ENCODE measurements at places on chromosomes 6 and 20.

- DNase-seq = no peak
These were observed 11.0 kb downstream of the RIPOR3 start for GRCh38 chr20:50680105-50680960.

DNA sequence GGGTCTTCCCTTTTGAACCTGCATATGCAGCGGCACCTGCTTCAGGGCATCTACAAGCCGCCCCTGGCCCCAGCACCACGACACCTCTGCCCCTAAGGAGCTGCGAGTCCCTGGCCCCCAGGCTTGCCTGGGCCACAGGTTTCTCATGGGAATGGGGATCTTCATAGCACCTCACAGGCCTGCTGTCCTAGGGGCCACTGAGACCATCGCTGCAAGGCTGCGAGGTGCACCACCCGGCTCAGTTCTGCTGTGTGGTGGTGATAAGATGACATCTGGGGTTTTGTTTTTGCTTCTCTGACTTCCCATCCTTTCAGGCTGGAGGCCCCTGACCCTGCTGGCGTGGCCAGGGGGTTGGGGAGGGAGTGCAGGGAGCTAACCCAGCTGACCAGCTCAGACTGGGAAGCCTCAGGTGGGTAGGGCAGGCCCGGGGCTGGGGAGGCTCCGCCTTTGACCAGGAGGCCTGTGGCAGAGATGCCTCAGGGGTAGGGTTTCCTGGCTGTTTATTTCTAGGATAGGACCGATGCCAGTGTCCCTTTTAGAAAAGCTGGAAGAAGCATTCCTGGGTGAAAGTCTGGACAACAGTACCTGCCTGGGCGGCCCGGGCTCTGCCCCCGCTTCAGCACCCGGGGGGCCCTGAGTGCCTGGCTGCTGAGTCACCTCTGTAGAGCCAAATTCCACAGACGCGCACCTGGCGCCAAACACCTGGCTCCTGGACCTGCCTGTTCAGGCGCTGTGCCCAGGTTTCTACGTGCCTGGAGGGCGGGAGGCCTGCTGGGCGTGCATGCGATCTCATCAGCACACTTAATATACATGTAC is 264.7 kb downstream of the DLL1 start:
- DNase-seq = no peak

- no peak for DNase-seq
These were observed 65.2 kb downstream of the RIOK1 start for GRCh38 chr6:7454696-7455358.

- no peak for DNase-seq
These were observed 19.8 kb downstream of the LAMA4 start for GRCh38 chr6:112234601-112235000.

DNA sequence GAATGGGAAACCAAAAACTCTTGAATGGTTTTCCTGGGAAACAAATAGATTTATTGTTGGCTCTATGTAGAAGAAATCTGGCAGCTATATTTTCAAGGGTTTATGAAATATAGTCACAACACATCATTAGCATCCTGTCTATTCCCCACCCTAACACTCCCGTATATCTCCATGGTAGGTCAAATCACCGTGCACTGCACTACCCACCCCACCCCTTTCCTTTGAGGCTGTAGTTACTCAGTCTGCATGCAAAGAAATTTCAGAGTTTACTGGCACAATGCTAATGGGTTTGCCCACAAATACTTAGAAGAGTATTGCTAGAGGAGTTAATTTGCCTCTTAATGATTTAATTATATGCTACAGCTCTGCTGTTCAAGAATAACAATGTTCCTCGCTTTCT is 329.1 kb upstream of the TSHZ2 start:
- no peak for DNase-seq

DNA sequence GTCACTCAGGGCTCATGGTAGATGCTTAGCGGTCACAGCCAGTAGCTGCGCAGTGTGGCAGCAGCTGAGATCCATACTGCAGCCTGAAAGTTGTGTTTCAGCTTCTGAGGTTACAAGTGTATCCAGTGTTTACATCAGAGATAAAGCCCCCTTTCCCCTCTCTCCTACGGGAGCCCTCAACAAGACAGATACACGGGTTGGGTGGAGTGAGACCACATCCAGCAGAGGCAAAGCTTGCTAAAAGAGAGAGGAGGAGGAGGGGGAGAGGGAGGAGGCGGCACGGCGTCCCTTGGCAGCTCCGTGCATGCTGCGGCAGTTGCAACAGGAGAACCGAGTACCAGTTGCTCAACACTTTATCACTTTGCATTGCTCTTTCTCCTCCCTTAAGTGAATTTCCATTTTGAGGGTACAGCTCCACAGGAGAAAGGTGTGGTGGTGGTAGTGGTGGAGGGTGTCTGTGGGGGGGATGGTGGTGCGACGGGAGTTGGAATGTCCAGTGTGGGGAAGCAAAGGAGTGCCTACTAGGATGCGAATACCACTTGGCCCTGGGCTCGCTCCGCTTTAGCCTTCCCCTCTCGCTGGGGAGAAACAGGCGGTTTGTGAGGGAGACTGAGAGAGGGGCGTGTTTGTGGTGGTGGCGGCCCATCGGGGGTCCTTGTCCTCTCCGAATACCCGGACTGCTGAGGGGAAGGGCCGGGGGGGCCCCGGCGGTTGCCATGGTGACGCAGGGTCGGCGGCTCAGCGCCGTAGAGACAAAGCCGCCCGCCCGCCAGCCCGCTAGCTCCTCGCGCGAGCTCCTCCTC is 405 bp upstream of the RNF182 start:
- DNase-seq = peak; percentile 88

DNA sequence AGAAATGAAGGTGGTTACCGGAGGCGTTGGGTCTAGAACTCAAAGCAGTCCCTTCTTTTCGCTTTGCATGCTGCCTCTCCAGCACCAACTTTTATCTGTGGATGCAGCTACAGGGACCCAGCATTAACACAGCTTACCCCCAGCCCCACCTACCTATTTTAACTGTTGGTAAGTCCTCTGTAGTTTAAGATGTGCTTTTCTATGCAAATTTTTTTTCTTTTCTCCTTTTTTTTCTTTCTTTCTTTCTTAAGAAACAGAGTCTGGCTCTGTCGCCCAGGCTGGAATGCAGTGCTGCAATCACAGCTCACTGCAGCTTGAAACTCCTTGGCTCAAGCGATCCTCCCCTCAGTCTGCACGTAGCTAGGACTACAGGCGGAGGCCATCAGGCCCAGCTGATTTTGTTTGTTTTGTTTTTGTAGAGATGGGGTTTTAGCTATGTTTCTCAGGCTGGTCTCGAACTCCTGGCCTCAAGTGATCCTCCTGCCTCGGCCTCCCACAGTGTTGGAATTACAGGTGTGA is 6.5 kb upstream of the USP45 start:
- DNase-seq = no peak

DNA sequence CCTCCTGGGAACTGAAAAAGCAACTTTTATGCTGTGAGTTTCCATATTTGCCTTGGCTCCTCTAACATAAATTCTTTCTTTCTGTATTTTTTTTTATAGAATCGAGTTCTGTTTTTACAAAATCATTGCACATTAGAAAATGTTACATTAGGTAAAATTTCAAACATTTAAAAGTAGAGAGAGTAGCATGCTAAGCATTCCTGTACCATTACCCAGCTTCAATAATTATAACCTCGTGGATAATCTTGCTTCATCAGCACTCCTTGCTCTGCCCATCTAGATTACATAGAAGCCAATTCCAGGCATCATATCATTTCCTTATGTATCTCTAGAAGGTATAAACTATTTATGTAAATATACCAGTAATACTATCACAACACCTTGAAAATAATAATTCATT is 15.4 kb upstream of the FBXO30 start:
- DNase-seq = no peak

DNA sequence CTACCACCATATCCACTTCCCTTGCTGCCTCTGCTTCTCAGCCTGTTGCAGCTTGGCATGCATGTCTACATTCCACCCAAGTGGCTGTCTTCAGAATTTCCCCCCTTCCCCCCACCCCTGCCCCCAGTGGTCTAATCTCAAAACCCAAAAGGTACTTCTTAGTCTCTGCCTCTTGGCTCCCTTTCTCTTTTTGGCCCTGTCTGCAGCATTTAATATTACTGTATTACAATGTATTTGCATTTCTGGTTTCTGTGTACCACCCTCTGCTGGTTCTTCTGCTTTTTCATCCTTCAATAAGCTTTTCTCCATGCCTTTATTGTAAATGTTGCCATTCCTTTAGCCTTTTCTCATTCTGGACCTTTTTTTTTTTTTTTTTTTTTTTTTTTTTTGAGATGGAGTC is 43.0 kb downstream of the RPRD1B start:
- no peak for DNase-seq

DNA sequence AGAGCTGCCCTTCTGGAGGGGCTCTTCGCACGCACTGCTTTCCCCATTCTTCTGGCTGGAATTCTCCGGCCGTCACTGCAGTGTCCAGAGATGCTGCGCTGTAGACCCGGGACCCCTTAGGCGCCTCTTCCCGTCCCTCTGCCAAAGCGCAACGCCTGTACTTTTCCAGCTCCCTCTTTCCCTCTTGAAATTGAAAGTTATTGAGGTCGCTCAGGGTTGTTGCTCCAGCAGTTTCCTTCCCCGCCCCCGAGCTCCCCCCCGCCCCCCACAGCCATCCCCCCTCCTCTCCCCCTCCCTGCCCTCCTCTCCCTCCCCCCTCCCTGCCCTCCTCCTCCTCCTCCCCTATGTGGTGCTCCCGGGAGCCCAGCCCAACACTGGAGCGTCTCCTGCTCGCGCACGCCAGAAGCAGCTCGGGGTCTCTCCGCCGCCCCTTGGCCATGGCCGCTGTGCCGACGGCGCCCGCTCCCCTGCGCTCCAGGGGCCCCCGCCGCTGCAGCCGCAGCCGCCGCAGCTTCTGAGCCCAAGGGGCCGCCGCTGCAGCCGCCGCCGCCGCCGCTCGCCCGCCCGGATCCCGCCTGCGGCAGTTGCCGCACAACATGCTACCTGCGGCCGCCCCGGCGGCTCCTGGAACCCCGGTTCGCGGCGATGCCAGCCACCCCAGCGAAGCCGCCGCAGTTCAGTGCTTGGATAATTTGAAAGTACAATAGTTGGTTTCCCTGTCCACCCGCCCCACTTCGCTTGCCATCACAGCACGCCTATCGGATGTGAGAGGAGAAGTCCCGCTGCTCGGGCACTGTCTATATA is at the start of gene RSPO3:
Gene RSPO3, plus strand, starts transcription at position 374 of the 804 bp plus-strand sequence. CDS start 522 bp downstream, outside the sequence.
- DNase-seq = peak; percentile 47

DNA sequence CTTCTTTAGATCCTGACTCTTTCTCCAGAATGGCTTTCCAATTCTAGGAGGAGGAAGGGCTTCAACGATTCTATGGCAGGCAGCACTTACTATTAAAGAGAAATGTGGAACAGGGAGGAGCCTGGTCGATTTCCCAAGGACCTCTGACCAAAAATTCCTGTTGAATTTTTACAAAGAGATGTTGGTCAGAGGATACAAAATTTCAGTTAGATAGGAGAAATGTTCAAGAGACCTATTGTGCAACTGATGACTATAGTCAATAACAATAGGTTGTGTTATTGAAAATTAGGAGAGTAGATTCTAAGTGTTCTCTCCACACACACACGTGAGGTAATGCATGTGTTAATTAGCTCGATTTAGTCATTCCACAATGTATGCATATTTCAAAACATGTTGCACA is 130.1 kb upstream of the TNFAIP3 start:
- no peak for DNase-seq
